ENCODE measurements at places on chromosomes 6 and 20. TPM values are rescaled to one million over a fixed set of nuclear protein-coding genes. Genes with fewer than 3 reads are reported as not detected.

Gene ENPP5
- not detected for total RNA-seq

Gene FAM184A
- total RNA-seq, result 0.66 TPM

Gene RSPH4A
- not detected for total RNA-seq

Gene ZNF184
- 8.3 TPM for total RNA-seq

Gene FAM217A
- total RNA-seq, result not detected

Gene HEY2
- total RNA-seq, result 12.9 TPM

Gene LRP11
- total RNA-seq, result 24.7 TPM

Gene DNAH8
- 0.07 TPM for total RNA-seq

Gene PDYN
- total RNA-seq, result not detected

Gene CYP39A1
- 0.22 TPM for total RNA-seq

Gene HCK
- total RNA-seq, result not detected

Gene STAU1
- 119 TPM for total RNA-seq

Gene BMP5
- 1.7 TPM for total RNA-seq

Gene ACTL10
- 2.7 TPM for total RNA-seq

Gene DNAJC5
- 76.5 TPM for total RNA-seq

Gene SLC44A4
- 0.13 TPM for total RNA-seq

Gene MUCL3
- total RNA-seq, result not detected

Gene OPN5
- not detected for total RNA-seq

Gene SOX18
- 25.5 TPM for total RNA-seq

Gene CCN2
- total RNA-seq, result 711 TPM

Gene PTCRA
- total RNA-seq, result not detected

Gene EYA2
- not detected for total RNA-seq

Gene CALHM4
- total RNA-seq, result 0.22 TPM

Gene PNPLA1
- total RNA-seq, result not detected

Gene MAP7
- total RNA-seq, result 0.93 TPM

Gene CFB
- total RNA-seq, result 1.3 TPM

Gene CASS4
- total RNA-seq, result under 0.01 TPM

Gene PPARD
- total RNA-seq, result 6.6 TPM

Gene FOXS1
- not detected for total RNA-seq

Gene ALDH8A1
- total RNA-seq, result 0.27 TPM

Gene ASF1A
- 33.1 TPM for total RNA-seq

Gene STK38
- 23.0 TPM for total RNA-seq

Gene SLC22A3
- 0.07 TPM for total RNA-seq

Gene PACSIN1
- not detected for total RNA-seq

Gene POPDC3
- total RNA-seq, result 0.14 TPM

Gene SNX21
- total RNA-seq, result 19.8 TPM

Data from thoracic aorta endothelial cell (primary cell).